ENCODE measurements at places on chromosomes 6 and 20.

DNA sequence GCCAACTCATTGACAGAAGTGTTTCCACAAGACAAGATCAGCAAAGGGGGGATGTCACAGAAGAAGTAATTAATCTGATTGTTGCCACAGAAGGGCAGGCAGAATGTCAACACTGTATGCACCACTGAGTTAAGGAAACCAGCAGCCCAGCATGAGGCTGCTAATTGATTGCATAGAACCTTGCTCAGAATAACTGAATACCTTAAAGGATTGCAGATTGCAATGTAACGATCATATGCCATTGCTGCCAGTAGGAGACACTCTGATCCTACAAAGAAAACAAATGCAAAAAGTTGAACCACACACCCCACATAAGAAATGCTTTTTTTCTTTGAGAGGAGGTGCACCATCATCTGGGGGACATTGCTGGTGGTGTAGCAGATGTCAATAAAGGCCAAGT, 13.1 kb downstream of the OR5V1 start:
- no peak for DNase-seq

DNA sequence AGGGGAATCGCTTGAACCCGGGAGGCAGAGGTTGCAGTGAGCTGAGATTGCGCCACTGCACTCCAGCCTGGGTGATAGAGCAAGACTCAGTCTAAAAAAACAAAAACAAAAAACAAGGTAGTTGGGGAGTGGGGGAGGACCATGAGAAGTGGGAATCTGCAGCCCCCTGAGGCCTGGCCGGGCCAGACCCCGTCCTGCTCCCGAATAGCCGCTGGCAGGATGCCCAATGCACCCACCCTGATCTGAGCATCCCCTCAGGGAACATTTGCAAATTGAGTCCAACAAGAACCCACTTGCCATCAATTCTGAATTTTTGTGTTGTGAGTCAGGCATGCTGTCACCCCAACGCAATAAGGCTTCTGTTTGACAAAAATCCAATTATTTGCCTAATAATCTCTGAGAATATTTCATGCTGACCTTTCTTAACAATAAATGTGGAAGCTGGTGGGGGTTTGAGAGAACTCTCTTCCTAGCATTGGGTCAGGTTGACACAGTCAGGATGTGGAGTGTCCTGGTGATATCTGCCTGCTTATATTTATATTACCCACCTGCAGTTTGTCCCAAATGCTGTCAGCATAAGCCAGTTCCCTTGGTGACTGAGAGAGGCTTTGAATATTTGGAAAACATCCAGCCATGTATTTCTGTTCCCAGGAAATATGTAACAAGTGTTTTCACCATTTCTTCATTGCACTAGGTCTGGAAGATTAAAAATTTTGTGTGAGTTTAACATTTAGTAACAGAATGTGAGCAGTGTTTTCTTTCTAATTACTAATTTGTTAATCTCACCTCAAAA, 28.4 kb upstream of the FRMD1 start:
- DNase-seq, result no peak

DNA sequence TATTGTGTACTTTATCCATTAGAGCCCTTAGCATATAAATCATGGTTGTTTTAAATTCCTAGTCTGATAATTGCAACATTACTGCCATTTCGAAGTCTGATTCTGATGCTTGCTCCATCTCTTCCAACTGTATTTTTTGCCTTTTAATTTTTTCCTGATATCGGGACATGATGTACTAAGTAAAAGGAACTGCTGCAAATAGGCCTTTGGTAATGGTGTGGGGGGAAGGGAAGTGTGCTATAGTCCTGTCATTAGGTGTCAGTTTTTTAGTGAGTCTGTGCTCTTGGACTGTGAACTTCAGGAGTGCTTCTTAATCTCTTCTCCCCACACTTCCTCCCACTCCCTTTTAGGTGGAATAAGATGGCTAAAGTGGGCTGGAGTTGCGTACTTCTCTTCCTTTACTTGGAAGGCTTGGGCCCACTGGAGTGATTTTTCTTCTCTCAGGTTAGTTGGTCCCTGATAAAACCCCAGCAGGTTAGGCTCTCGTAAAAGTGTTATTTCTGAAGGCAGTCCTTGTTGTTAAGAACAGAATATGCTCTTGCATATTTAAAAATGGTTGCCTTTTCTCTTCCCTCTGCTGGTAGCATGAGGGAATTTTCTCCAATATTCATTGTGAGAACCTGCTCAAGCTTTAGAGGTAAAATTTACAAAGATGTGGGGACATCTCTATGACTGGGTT, 18.1 kb downstream of the STXBP5 start:
- no peak for DNase-seq

DNA sequence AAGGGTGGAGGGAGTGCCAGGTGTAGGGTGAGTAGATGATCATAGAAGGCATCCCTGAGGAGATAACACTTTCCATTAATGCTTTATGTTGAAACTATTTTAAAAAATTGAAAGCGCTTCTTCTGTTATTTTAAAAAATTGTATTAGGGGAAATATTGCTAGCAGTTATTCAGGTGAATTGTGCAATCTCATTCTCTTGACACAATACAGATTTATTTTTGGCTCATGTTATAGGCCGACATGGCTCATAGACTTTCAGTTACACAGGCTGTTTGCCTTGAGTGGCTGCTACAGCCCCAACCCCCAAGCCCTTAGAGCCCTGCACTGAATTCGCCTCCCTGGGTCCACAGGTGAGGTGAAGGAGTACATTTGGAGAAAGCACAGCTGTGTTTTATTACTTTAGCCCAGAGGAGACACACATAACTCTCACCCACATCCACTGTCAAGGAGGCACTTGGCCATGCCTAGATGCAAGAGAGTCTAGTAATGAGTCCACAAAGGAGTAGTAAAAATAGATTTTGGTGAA, 228.2 kb downstream of the RFPL4B start:
- no peak for DNase-seq

GRCh38 chr20:39146394-39146793, 184.2 kb downstream of the DHX35 start:
- no peak for DNase-seq

GRCh38 chr6:166194914-166195859, 27.5 kb upstream of the TBXT start:
- DNase-seq, result no peak

DNA sequence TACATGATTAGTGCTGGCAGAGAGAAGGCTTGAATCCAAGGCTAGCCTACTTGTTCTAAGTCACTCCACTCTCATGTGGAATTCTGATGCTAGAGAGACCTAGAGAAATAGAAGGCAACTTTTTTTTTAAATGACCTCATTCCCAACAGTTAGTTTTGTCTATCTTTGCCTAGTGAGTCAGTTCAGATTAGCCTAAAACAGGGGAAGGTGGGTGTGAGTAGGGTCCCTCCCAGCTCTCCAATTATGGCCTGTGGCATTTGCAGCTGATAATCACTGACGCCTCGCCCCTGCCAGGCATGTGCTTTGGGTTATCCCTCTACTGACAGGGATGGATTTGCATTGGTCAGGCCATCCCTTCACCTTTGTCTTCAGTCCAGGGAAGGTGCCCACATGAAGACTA, 13.6 kb downstream of the TXLNB start:
- no peak for DNase-seq

- no peak for DNase-seq
These were observed 6.8 kb downstream of the MDFI start for GRCh38 chr6:41645007-41645618.
